ENCODE measurements at places on chromosomes 11 and 22.
A peak's percentile ranks its signal among the peaks of the same experiment; 100 is the strongest.

- no peak for DNase-seq
Observed at GRCh38 chr11:88420165-88420791, 82.7 kb upstream of the CTSC start.

DNA sequence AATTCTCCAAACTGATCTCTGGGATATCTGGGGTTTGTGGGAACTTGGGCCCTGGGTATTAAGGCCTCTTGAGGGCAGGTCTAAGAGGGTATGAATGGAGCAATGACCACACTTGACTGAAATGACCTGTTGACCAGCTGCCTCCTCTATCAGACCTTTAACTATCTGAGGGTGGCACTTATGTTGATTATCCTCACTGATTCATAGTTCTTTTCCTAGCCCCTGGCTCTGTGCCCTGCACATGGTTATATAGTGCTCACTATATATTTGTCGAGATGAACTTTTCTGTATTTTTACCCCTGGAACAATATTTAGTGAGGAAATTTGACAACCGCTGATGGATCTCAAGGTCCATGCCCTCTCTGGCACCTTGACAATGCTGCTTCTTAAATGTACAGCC, 305.5 kb upstream of the PLET1 start:
- no peak for DNase-seq

DNA sequence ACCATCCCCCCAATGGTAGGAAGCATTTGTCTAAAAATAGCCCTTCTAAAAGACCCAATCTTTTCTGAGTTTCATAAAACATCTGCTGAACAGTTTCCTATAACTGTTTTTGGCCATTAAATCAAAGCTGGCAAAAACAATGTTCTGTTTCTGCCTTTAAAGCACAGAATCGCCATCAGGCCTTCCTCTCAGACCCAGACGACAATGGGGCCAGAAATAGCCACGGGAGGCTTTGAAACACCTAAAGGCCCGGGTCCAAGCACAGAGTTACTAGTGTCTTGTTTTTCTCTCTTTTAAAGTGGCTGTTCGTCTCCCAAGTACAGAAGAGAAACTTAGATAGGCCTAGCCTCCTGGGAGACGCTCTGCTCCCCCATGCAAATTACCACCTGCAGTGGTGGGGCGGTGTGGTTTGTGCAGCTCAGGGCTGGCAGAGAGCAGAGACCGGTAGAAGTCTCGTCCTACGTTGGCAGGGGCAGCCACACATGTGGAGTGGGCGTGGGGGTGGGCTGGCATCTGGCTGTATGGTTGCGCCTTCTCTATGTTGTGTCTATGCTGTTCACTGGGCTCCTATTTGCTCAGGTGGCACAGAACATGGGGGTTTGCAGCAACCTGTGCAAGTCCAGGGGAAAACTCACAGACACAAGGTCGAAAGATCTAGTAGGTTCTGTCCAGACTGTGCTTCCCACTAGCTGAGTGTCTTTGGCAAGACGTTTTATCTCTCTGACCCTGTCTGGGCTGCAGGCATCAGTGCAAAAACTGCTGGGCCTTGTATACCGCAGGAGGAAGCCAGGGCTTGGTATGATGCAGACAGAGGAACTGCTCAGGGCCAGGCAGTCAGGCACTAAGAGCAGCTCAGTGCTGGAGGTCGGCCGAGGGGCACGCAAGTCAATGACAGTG, 23.6 kb upstream of the ETS1 start:
- DNase-seq = no peak

- DNase-seq = no peak
Observed at GRCh38 chr11:120254788-120255518, 15.0 kb downstream of the POU2F3 start.

DNA sequence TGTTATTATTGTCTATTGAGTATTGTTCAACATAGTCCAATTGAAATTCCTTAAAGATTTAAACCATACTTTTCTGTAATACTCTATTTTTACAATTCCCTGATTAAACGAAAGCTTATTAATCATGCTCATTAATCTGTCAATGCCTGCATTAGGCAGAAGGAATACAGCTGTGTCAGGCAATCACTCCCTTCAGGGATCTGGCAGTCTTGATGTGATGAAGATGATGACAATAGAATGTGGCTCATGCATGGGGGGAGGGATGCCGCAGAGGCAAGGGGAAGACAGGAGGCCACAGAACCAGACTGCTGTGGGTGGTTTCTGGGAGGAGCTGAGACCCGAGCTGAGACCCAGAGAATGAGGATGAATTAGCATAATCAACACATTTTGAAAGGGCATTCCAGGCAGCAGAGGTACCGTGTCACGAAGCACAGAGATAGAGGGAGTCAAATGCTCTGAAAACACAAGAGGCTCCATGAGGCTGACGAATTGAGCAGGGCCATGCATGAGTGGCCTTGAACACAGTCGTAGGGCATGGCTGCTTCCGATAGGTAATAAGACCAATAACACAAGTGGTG, 1075.5 kb downstream of the OPCML start:
- DNase-seq = no peak

DNA sequence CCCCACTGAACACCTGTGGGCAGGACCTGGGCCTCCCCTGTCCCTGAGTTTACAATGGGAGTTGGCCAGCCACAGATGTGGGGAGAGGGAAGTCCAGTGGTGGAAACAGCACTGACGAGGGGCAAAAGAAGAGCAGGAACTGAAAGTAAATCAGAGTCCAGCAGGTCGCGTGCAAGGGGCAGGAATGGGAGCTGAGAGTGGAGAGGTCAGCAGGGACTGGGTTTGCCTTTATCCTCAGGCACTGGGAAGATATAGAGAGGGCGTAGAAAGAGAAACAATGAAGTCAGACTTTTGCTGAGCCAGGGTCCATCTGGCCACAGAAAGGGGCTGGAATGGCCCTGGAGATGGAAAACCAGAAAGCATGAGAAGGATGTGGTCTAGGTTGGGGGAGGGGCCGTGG, 8.5 kb downstream of the P2RY6 start:
- no peak for DNase-seq

DNA sequence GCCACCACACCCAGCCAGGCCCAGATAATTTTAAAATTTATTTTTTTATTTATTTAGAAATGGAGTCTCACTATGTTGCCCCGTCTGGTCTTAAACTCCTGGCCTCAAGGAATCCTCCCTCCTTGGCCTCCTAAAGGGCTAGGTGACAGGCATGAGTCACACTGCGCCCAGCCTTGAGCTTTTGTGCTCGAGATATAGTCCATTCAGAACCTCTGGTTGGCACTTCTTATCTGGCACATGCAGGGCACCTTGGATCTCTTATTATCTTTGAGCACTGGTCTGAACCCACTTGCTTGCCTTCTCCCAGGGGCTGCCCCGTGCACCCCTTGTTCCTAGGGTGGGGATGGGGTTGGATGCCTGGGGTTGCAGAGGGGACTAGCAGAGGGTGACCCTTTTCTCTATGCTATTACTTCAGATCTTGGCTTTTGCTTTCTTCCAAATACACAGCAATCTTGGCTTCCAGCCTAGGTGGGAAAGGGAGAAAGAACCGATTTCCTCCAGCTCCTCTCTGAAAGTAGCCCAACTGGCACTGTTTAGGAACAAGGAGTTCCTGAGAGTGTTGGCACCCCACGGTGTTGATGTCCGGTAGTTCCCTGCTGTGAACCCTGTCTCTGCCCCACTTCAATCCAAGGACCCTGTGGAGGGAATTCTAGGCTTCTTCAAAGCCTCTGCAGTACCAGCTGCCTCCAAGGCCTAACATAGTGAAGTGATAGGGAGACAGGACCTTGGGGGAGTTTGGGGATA, 1.3 kb upstream of the SLC3A2 start:
- DNase-seq = no peak

DNA sequence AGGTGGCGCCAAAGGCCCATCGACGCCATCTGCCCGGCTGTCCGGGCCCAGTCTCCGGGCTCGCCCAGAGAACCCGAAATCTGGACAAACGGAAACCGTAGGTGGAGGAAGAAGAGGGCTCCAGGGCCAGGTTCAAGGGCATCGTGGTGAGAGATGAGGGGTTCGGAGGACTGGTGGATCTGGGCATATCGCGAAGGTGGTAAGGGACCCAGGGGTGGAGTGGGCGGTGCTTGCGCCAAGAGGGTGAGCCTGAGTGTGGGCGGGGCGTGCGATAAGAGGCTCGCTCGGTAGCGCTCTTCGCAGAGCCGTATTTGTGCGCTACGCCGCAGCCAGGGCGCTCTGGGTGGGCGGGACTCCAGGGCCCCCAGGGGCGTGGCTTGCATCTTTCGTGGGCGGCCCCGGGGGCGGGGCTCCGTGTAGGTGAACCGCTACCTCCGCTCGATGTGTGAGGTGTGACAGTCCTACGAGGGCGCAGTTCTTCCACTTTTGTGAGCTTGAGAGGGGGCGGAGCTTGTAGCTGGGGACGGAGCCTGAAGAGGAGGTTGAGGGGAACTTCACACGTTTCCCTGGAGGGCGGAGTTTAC, 4.8 kb downstream of the CD248 start:
- peak; percentile 97 for DNase-seq

- DNase-seq = no peak
Observed at GRCh38 chr11:114155116-114155515, 95.6 kb downstream of the ZBTB16 start.

- no peak for DNase-seq
Observed at GRCh38 chr11:117717485-117718314, 79.3 kb downstream of the DSCAML1 start.
